ENCODE measurements at places on chromosomes 7 and 10. TPM values are rescaled to one million over a fixed set of nuclear protein-coding genes. Genes with fewer than 3 reads are reported as not detected.

GRCh38 chr7:155340071-155340531 lies 42.4 kb downstream of the INSIG1 start:
- no peak overlapping the region for H3K4me3 ChIP-seq
- no peaks in the 10 kb centered on the region for H3K27me3 ChIP-seq
- no peak overlapping the region for H3K27ac ChIP-seq
- no peaks in the 10 kb centered on the region for H3K36me3 ChIP-seq
- H3K4me1 ChIP-seq = peaks cover 8% of the 10 kb centered on the region

The TFEC gene
- total RNA-seq = 23.6 TPM

DNA sequence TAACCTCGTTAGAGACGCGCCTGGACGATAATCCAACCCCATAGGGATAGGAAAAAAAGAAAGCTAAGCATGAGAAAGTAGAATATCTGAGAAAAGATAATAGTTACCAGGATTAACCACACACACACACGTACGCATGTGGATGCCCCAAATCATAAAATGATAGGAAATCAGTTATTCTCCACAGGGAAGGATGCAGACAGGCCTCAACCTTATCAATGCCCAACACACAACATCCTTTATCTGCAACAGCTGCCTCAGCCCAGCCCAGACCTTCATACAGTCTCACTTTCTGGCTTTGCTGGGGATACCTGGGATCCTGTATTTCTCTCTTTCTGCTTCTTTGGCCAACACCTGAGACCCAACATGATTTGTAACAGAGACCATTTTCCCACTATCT lies 123.0 kb downstream of the NOC3L start:
- no peaks in the 10 kb centered on the region for H3K4me1 ChIP-seq
- H3K27ac ChIP-seq = no peak overlapping the region
- no peak overlapping the region for H3K4me3 ChIP-seq
- no peaks in the 10 kb centered on the region for H3K36me3 ChIP-seq
- DNase-seq = no peak
- no peaks in the 10 kb centered on the region for H3K27me3 ChIP-seq

- H3K27me3 ChIP-seq = no peaks in the 10 kb centered on the region
- no peak for DNase-seq
- no peak overlapping the region for H3K27ac ChIP-seq
- no peak overlapping the region for H3K4me3 ChIP-seq
- H3K4me1 ChIP-seq = no peaks in the 10 kb centered on the region
Observed at GRCh38 chr10:28343252-28343651, 40.4 kb upstream of the MPP7 start.

GRCh38 chr10:69056129-69056528 lies 31.8 kb upstream of the SRGN start:
- no peak for DNase-seq
- no peaks in the 10 kb centered on the region for H3K36me3 ChIP-seq
- H3K4me1 ChIP-seq = no peaks in the 10 kb centered on the region

DNA sequence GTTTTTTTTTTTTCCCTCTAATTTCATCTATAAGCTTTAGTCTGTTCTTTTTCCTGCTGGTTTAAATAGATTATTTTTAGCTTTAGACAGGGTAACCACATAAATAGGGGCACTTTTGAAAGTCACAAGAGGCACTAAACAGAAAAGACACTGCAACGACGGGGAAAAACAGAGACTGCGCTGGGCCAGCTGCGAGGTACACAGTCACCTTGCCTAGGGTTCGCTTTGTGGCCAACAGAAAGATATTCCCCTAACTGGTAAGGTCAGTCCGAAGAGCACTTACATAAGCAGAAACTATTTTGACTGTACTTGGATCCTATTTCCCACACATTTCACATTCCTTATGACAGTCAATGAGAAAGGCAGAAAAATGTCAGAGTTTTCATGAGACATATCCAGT lies 175.6 kb upstream of the PHF14 start:
- H3K27me3 ChIP-seq = no peaks in the 10 kb centered on the region
- no peak overlapping the region for H3K4me3 ChIP-seq
- no peak for DNase-seq
- H3K36me3 ChIP-seq = no peaks in the 10 kb centered on the region
- no peak overlapping the region for H3K27ac ChIP-seq

The DNAJC12 gene
- total RNA-seq = 1.9 TPM

The ADGRA1 gene
- total RNA-seq = not detected

DNA sequence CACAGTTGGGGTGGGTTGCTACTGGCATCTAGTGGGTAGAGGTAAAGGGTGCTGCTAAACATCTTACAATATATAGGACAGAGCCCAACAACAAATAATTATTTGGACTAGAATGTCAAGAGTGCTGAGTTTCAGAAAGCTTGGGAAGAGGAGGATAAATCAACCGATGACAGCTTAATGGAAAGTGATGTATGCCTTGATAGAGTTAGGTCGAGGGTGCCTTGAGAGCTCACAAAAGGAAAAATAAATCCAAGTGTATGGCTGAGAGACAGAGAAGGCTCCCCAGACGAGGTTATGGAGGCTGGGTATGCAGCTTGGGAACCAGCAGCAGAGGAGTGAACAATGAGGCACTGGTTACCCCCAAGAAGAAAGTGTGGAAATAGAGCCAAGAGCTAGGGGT lies 211.1 kb downstream of the HDAC9 start:
- DNase-seq = no peak
- H3K27ac ChIP-seq = no peak overlapping the region
- H3K36me3 ChIP-seq = no peaks in the 10 kb centered on the region
- H3K4me1 ChIP-seq = no peaks in the 10 kb centered on the region

- H3K27ac ChIP-seq = no peak overlapping the region
- no peaks in the 10 kb centered on the region for H3K27me3 ChIP-seq
- no peaks in the 10 kb centered on the region for H3K36me3 ChIP-seq
Observed at GRCh38 chr10:8758029-8758428, 703.5 kb downstream of the GATA3 start.

The ELAPOR2 gene
- total RNA-seq = 3.3 TPM

The MINDY3 gene
- 23.6 TPM for total RNA-seq

The PTPN20 gene
- 2.9 TPM for total RNA-seq

The CYP2C18 gene
- total RNA-seq = 161 TPM

DNA sequence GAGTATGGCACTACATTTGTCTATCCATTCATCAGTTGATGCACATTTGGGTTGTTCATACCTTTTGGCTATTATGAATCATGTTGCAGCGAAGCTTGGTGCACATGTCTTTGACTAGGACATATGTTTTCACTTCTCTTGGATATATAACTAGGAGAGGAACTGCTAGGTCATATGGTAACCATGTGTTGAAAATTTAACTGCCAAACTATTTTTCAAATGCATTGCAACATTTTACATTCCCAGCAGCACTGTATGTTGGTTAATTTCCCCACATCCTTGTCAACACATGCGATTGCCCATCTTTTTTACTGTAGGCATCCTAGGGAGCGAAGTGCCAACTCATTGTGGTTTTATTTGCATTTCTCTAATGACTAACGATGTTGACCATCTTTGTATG lies 183.4 kb downstream of the PRKCQ start:
- H3K4me1 ChIP-seq = no peaks in the 10 kb centered on the region
- no peak overlapping the region for H3K27ac ChIP-seq
- no peak for DNase-seq
- no peaks in the 10 kb centered on the region for H3K27me3 ChIP-seq

DNA sequence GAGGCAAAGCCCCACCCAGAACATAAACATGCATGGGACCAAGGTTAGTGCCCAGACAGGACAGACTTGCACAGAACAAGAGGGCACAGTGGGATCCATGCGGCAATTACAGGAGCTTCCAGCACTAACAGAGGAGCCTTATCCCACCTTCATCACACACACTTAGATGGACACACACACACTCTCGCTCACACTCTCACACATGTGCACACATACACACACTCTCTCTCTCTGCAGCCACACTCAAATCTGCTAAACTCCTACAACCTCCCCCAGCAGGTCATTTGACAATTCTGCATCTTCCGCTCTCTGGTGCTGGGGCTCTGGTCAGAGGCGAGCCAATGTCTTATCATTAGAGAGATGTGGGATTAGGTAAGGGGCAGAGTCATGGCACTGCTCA lies 120.5 kb downstream of the UBE2H start:
- no peaks in the 10 kb centered on the region for H3K27me3 ChIP-seq
- H3K4me3 ChIP-seq = no peak overlapping the region
- H3K27ac ChIP-seq = no peak overlapping the region
- H3K36me3 ChIP-seq = no peaks in the 10 kb centered on the region

DNA sequence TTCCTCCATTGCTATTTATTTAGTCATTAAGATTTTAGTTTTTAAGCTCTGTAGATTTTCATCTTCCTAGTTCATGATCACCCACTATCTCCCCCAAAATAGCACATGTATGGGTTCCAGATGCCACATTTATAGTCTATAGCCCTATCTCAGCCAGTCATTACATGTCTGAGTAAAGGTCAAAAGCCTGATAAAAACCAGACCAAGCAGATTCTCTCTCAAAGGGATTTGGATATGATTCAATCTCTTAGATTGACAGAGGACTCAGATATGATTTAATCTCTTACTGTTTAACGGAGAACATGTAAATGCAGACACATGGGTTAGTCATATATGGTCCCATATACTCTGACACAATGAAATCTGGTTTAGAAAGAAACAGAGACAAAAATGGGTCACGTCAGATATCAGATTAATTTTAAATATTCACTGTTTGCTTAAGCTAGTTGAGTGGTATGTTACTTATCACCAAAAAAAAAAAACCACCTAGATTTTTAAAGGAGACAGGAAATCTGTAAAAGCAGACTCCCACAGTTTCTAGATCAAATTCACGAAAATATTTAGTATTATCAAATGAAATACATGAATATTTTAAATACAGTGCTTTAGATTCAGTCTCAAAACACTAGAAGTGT lies 107.0 kb upstream of the LRRN3 start:
- no peak overlapping the region for H3K4me3 ChIP-seq
- H3K27me3 ChIP-seq = no peaks in the 10 kb centered on the region
- DNase-seq = no peak
- H3K27ac ChIP-seq = no peak overlapping the region
- H3K36me3 ChIP-seq = no peaks in the 10 kb centered on the region

DNA sequence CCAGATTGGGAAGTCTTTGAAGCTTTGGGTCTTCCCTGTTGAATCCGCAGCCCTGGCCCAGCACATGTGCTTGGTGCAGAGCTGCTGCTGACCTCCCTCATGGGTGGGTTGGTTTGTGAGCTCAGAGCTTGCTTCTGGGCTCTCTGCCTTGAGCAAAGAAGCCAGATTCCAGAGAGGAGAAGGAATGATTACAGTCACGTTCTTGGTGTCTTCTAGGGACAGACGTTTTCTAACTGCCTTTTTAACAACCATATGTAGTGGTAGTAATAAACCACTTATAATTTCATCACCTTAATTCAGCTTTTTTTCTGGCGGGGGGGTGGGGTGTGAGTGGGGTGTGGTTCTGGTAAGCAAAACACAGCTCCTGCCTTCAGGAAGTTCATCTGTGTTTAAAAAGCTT lies 39.5 kb downstream of the LRMDA start:
- no peaks in the 10 kb centered on the region for H3K36me3 ChIP-seq
- DNase-seq = no peak
- H3K27ac ChIP-seq = no peak overlapping the region
- no peak overlapping the region for H3K4me3 ChIP-seq
- H3K27me3 ChIP-seq = no peaks in the 10 kb centered on the region
- no peaks in the 10 kb centered on the region for H3K4me1 ChIP-seq

DNA sequence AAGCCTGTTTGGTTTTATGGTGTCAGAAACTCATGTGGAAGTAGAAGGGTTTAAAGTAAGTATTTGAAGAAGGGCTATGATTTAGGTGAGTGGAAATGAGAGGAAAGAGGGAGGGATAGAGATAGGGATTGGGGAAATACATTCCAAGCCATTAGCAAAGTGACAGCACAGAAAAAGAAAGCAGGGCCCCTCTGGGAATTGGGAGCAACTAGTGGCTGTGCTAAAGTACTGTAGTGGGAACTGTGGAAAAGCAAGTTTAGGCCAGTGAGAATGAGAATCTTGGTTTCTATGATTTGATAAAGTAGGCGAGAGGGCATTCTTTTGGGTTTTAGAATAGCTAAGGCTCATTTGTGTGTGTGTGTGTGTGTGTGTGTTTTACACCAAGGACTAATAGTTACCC lies 5.0 kb downstream of the PRKG1 start:
- H3K36me3 ChIP-seq = no peaks in the 10 kb centered on the region
- peak overlapping the region; percentile 23 for H3K27ac ChIP-seq
- no peaks in the 10 kb centered on the region for H3K4me1 ChIP-seq
- H3K4me3 ChIP-seq = no peak overlapping the region
- DNase-seq = no peak
- H3K27me3 ChIP-seq = no peaks in the 10 kb centered on the region

GRCh38 chr10:37490266-37490665 lies 364.9 kb downstream of the ANKRD30A start:
- H3K4me1 ChIP-seq = no peaks in the 10 kb centered on the region
- no peak for DNase-seq
- H3K36me3 ChIP-seq = no peaks in the 10 kb centered on the region

- H3K4me3 ChIP-seq = no peak overlapping the region
- H3K36me3 ChIP-seq = no peaks in the 10 kb centered on the region
- no peaks in the 10 kb centered on the region for H3K4me1 ChIP-seq
- H3K27ac ChIP-seq = no peak overlapping the region
Observed at GRCh38 chr10:114723991-114724715, 66.1 kb upstream of the ABLIM1 start.

The GFRA1 gene
- 4.1 TPM for total RNA-seq

GRCh38 chr7:31104361-31105255 lies 52.5 kb downstream of the ADCYAP1R1 start:
- no peaks in the 10 kb centered on the region for H3K4me1 ChIP-seq
- DNase-seq = peak; percentile 41
- no peak overlapping the region for H3K27ac ChIP-seq
- no peaks in the 10 kb centered on the region for H3K27me3 ChIP-seq
- H3K36me3 ChIP-seq = no peaks in the 10 kb centered on the region
- H3K4me3 ChIP-seq = no peak overlapping the region

GRCh38 chr7:27106901-27107240 lies 4.4 kb upstream of the HOXA2 start:
- H3K27ac ChIP-seq = peak overlapping the region; percentile 89
- no peaks in the 10 kb centered on the region for H3K27me3 ChIP-seq
- no peaks in the 10 kb centered on the region for H3K4me1 ChIP-seq
- H3K36me3 ChIP-seq = no peaks in the 10 kb centered on the region
- DNase-seq = no peak

The LBX1 gene
- not detected for total RNA-seq

DNA sequence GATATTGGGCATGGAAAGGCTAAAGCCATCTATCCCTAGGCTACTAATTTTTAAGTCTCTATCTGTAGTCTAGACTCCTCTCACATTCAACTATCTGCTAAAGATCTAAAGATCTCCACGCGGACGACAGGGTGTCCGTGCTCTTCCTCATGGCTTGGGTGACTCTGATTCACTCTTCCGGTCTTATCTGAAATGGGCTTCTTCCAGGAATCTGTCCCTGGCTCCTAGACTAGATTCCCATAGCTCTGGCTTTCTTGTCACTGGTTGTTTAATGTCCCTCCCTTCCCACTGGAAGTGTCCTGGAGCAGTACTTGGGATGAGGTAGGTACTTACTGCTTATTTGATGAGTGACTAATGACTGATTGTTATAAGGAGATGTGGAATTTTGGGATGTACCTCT lies 62.0 kb upstream of the PODXL start:
- DNase-seq = no peak
- H3K4me1 ChIP-seq = no peaks in the 10 kb centered on the region
- no peak overlapping the region for H3K4me3 ChIP-seq

The HOXA2 gene
- total RNA-seq = 9.1 TPM

The IDI2 gene
- not detected for total RNA-seq
